K562 (cell line): ENCODE measurements at places on chromosomes 4 and X.
A peak's percentile ranks its signal among the peaks of the same experiment; 100 is the strongest.

DNA sequence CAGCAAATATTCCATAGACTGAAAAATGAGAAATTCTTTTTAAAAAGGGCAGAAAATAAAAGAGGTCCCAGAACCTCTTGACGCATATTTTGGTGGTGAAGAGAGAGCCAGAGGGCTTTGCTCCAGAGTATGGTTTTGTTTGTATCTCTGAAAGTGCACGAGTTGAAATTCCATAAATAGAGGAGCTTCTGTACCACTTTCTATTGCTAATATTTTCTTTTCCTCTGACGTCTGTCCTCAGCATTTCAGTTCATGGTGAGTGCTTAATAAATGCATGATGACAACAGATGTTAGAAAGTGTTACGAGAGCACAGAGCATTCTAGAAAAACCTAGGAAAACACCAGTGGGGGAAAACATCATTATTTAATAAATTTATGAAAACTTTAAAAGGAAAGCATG, 145.6 kb downstream of the AMELX start:
- no peak for DNase-seq

GRCh38 chr4:94714365-94715160, 43.2 kb upstream of the BMPR1B start:
- no peak for DNase-seq

DNA sequence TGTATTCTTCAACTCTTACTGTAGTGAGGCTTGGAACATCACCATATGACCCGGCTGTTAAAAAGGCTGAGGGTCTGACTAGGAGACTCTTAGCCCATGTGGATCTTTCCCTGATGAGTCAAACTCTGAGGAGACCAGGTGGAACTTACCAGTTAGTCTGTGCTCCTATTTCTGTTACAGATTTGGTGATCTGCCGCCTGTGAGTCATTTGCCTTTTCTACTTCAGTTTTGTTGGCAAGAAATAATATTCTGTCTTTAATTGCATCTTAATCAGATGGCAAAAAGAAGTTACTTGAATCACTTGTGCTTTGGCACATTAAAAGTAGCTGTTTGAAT, 48.4 kb downstream of the MTM1 start:
- DNase-seq, result no peak

GRCh38 chr4:8409264-8410065, 31.1 kb downstream of the ACOX3 start:
- DNase-seq, result peak; percentile 82

GRCh38 chr4:82521283-82521682, 40.5 kb downstream of the TMEM150C start:
- DNase-seq, result no peak

- no peak for DNase-seq
Observed at GRCh38 chr4:79528241-79528706, 120.2 kb upstream of the GK2 start.

DNA sequence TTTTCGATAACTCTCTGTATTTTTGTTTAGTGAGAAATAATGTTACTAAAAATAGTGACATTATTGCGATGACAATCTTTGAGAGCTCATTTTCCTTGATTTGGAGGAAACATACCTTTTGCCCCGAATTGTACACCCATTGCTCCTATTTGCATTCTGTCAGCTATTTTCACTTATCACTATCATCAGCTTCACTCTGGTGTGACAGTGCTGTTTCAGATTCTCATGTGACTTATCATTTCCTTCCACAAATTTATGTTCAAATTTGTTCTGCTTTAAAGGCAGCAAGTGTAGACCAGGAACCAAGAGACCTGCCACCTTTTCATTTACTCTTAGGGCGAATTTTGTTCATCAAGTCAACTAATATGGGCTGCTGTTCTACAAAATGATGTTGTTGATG, 179.4 kb downstream of the RBM46 start:
- no peak for DNase-seq

DNA sequence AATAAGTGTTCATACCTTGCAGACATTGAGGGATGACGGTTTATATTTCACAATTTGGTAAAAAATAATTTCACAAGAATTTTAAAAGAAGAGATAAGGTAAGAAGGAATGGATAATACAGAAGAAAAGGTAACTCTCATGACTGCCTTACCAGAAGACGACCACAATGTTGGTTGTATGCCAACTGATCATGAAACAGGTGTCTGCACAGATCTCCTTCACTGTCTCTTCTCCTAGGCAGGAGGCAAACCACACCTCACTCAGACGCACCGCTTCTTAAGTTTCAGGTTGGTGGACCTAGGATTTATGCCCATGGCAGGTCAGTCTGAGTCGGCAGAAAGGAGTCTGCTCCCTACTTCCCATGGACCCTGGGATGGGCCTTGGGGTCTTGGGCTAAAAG, 177.2 kb downstream of the VSIG4 start:
- no peak for DNase-seq

GRCh38 chr4:17511051-17511450, 839 bp downstream of the QDPR start:
- DNase-seq, result no peak

GRCh38 chr4:28845158-28845557, 1875.0 kb upstream of the PCDH7 start:
- no peak for DNase-seq

- no peak for DNase-seq
Observed at GRCh38 chrX:151984902-151985301, 10.4 kb upstream of the GABRE start.

- no peak for DNase-seq
Observed at GRCh38 chr4:52701207-52701606, 42.1 kb upstream of the USP46 start.

GRCh38 chrX:136065044-136065671, 79.9 kb downstream of the SLC9A6 start:
- no peak for DNase-seq

DNA sequence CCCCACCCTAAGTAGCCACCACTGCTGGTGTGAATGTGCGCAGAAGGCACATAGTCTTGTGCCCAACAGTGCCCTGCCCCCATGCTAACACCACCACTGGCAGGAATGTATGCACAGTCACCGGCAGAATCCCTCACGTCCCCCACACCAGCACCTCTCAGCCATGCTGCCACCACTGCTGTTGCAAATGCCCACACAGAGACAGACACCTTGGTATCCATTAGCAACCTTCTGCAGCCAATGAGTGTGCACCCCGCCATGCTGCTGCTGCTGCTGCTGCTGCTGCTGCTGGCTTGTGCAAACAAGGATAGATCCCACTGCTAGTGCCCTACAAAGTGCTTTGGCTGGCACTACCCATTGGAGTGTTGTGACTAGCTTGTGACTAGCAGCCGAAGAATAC, 52.4 kb upstream of the MMAA start:
- no peak for DNase-seq

- no peak for DNase-seq
Observed at GRCh38 chrX:9476810-9477575, 12.1 kb downstream of the TBL1X start.

DNA sequence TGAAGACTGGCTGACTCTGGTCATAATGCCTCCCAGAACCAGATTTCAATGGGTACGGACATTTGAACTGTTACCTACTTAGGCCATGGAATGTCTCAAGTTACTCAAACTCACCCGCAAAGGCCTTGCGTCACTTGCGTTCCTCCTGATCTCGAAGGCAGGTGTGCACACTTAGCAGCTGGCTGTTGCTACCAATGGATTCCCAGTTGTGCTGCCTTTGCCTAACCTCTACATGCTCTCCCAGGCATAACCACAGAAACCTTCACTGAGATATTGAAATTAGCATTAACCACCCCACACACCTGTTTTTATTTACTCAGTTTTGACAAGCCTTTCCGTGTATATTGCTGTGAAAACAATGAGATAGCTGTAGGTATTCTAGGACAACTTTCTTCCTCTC, 2.8 kb downstream of the ERVMER34-1 start:
- DNase-seq, result no peak

DNA sequence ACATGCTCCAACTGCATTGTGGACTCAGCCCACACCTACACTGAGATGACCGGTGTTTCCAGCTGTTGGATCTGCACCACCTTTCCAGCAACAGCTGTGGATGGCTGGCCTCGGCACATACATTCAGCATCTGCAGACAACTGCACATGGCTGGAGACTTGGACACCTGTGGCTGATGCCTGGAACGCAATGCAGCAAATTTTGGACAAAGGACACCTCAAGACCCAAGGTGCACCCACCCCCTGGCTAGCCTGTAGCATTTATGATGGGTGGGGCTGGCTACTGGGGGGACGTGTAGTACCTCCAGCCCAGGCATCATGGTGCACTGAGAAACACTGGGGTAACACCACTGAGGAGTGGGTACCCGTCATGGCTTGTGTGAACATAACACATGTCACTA, 57.3 kb upstream of the CCDC149 start:
- no peak for DNase-seq

DNA sequence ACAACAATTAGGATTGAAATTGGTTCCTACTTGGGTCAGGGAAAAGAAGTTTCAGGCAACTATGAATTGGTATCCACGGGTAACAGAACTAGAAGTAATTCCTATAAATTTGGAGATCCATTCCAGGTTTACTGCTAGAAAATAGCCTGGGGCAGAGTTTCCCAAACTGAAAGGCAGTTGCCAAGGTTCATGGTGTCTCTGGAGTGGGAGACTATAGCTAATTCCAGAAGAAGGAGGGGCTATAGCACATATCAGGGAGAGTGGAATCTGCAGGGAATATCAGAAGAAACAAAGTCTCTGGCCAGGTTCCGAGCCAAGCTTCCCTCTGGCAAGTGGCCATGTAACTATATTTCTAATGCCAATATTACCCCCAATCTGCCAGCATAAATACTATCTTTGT, 166.3 kb downstream of the GALNTL6 start:
- no peak for DNase-seq

GRCh38 chr4:143773998-143774895, 73.8 kb upstream of the FREM3 start:
- peak; percentile 66 for DNase-seq

DNA sequence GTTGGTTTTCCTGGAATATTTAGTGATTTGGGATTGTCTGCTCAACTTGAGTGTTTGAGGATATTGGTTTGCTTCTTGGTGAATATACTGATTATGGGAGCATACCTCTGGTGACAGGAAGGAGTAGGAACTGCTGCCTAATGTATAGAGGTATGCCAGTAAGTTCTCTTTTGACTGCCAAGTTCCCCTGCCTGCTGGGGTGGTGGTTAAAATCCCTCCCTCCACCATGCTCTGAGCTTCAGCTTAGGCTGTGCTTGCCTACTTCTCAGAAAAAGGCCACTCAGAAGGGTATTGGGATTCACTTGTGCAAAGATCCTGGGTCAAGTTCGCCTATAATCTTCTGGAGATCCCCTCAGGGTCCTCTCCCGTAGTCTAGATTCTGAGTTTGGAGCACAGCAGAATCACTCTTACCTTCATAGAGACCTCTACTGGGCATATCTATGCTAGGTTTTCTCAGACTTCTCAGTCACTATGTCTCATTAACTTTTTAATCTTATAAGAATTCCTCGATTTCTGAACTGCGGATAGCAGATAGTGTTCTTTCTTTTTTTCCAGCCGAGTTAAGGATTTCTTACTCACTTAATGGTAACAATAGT, 44.7 kb upstream of the DCK start:
- DNase-seq, result no peak

GRCh38 chr4:40204507-40205258, 7.9 kb downstream of the RHOH start:
- no peak for DNase-seq

DNA sequence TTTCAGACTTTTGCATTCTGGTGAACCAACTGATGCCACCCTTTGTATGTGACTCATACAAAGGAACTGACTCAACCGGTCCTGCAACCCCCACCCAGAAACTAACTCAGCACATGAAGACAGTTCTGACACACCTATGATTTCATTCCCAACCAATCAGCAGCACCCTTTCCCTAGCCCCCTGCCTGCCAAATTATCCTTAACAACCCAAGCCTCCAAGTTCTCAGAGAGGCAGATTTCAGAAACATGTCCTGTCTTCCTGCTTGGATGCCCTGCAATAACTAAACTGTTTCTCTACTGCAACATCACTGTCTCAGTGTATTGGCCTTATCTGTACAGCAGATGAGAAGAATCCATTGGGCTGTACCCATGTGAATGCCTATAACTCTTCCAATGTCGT, 284.7 kb downstream of the CAMK2D start:
- DNase-seq, result no peak

GRCh38 chrX:805103-805670, 174.6 kb downstream of the SHOX start:
- no peak for DNase-seq

- DNase-seq, result no peak
Observed at GRCh38 chr4:181646864-181647263, 596.3 kb upstream of the TENM3 start.

- DNase-seq, result no peak
Observed at GRCh38 chr4:152944666-152945320, 8.7 kb downstream of the FHDC1 start.

GRCh38 chrX:97405031-97405660, 521.4 kb downstream of the RPA4 start:
- DNase-seq, result no peak

- DNase-seq, result no peak
Observed at GRCh38 chr4:188780686-188781085, 641.4 kb downstream of the TRIML1 start.

- no peak for DNase-seq
Observed at GRCh38 chr4:139840773-139841172, 175.2 kb downstream of the MGST2 start.

DNA sequence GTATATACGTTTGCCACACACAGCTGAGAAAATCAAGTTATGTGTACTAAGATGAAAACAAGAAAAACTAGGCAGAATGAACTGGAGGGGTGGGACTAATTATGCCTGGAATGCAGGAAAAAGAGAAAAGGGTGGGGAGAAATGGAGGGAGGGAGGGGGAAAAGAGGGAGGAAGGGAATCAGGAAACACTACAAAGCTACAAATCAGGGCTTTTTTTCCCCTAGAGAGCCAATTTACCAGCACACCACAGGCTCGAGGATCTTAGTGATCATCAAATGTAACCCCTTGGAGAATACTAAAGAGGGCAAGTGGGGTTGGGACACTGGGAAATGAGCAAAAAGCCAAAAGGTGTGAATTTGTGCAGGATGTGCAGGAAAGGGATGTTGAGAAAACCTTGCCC, 451.9 kb downstream of the SMARCA1 start:
- no peak for DNase-seq

DNA sequence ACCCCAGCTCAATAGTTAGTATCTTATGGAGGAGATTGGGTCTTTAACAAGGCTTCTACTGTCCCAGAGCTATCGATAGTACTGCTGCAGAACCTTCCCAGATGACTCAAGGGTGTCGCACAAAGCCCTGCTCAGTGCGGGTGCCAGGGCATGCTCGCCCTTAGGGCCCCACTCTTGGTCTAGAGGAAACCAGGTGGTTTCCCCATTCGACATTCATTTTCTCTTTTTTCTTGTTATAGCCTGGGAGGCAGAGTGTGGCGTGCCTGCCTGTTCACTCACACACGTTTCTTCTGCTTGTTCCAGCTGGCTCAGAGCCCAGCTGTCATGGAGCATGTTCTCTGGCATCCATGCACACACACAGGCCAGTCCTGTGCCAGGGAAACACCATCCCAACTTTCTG, 144.5 kb downstream of the SMIM20 start:
- no peak for DNase-seq
